ENCODE measurements at places on chromosomes 4 and X.

- H3K4me1 ChIP-seq, result peaks cover 9% of the 10 kb centered on the region
- H3K27me3 ChIP-seq, result peaks cover 3% of the 10 kb centered on the region
- H3K27ac ChIP-seq, result no peak overlapping the region
These were observed 32.9 kb upstream of the GPR78 start for GRCh38 chr4:8547108-8547911.

GRCh38 chr4:15836362-15836761, 58.2 kb downstream of the CD38 start:
- no peak overlapping the region for H3K4me3 ChIP-seq
- peak overlapping the region; percentile 8 for H3K27ac ChIP-seq
- no peaks in the 10 kb centered on the region for H3K36me3 ChIP-seq
- no peak for DNase-seq
- peaks cover 8% of the 10 kb centered on the region for H3K4me1 ChIP-seq

GRCh38 chr4:52728691-52729240, 22.5 kb downstream of the ERVMER34-1 start:
- H3K4me1 ChIP-seq, result no peaks in the 10 kb centered on the region
- no peaks in the 10 kb centered on the region for H3K36me3 ChIP-seq
- H3K4me3 ChIP-seq, result no peak overlapping the region
- no peak overlapping the region for H3K27ac ChIP-seq
- H3K27me3 ChIP-seq, result peaks cover 1% of the 10 kb centered on the region

DNA sequence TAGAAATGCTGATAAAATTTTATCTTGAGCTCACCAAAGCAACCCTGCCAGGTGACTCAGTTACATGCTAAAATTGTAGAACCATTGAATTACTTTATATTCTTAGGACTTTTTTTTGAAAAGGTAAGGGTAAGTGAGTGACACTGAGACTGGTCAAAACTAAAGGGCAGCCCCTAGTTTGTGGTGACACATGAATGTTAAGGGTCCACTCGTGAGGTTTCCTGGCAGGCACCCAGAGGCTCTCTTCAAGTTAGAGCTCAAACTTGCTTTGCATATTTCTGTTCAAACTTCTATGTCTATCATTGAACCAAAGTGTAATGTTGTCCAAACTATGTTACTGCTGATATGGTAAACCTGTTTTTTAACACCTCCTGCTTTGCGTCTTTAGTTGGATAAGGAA, 30.5 kb downstream of the TMPRSS11D start:
- no peak overlapping the region for H3K27ac ChIP-seq
- no peak for DNase-seq
- H3K4me3 ChIP-seq, result no peak overlapping the region
- no peaks in the 10 kb centered on the region for H3K4me1 ChIP-seq

- H3K4me1 ChIP-seq, result peaks cover 12% of the 10 kb centered on the region
- no peaks in the 10 kb centered on the region for H3K27me3 ChIP-seq
- no peak overlapping the region for H3K4me3 ChIP-seq
- no peak for DNase-seq
- H3K36me3 ChIP-seq, result no peaks in the 10 kb centered on the region
These were observed 145.7 kb upstream of the NUDT6 start for GRCh38 chr4:123068081-123068480.

GRCh38 chr4:38781854-38782261, 932 bp downstream of the TLR10 start:
- H3K4me3 ChIP-seq, result no peak overlapping the region
- peaks cover 2% of the 10 kb centered on the region for H3K36me3 ChIP-seq
- no peak for DNase-seq
- H3K27me3 ChIP-seq, result no peaks in the 10 kb centered on the region

DNA sequence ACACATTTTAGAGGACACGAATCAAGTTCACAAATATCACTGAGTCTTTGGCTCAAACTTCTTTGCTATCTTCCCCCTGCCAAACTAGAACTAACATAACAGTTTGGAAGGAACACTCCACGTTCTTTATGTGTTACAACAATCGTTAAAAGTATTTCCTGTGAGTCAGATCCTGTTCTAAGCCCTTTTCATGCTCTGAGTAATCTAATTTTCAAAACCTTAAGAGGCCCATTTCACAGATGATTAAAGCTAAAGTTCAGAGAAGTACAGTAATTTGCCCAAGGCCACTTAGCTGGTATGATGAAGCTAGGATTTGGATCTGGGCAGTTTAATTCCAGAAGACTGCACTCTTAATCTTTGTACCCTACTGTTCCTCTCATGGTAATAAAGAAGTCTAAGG, 854.4 kb upstream of the INTU start:
- DNase-seq, result no peak
- peaks cover 28% of the 10 kb centered on the region for H3K4me1 ChIP-seq
- no peak overlapping the region for H3K4me3 ChIP-seq
- no peaks in the 10 kb centered on the region for H3K36me3 ChIP-seq
- H3K27ac ChIP-seq, result peak overlapping the region; percentile 34
- no peaks in the 10 kb centered on the region for H3K27me3 ChIP-seq

DNA sequence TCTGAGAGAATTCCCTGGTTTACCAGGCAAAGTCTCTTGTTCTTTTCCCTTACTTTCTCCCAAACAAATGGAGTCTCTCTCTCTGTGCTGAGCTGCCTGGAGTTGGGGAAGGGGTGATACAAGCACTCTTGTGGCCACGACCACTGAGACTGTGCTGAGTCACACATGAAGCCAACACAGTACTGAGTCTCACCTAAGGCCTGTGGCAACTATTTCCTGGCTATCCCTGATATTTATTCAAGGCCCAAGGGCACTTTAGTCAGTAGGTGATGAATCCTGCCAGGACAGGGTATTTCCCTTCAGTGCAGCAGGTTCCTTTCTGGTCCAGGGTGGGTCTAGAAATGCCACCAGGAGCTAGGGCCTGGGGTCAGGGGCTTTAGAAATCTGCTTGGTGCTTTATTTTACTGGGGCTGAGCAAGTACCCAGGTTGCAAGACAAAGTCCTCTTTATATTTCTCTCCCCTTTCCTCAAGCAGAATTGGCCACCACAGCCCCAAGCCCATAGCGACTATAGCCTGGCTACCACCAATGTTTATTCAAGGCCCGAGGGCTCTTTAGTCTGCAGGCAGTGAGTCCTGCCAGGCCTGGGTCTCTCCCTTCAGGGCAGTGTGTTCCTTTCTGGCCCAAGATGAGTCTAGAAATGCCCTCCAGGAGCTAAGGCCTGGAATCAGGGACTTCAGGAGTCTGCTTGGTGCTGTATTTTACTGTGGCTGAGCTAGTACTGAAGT, 10.5 kb downstream of the ARL13A start:
- no peak for DNase-seq
- no peaks in the 10 kb centered on the region for H3K36me3 ChIP-seq
- no peaks in the 10 kb centered on the region for H3K27me3 ChIP-seq

DNA sequence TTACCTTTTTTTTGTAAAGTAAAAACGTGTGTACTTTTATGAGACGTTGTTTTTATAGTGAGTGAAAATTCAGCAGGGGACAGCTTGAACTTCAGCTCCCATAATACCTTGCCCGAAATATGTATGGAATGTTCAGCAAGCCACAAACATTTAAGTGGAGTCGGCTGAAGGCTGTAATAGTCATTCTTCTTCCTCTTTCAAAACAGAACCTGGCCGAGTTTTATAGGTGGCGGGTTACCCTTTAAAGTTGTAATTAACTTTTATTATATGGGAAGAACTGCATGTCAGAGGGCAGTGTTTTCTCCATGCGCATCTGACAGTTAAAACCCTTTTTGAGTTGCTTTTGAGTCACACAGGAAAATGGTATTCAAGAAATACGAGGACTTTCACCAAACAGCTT, 50.7 kb downstream of the CLDN34 start:
- no peaks in the 10 kb centered on the region for H3K27me3 ChIP-seq
- peak overlapping the region; percentile 61 for H3K4me3 ChIP-seq
- H3K4me1 ChIP-seq, result peaks cover 40% of the 10 kb centered on the region
- DNase-seq, result no peak

Data from chondrocyte (in vitro differentiated cells).